ENCODE measurements at places on chromosomes 3 and 15. TPM values are rescaled to one million over a fixed set of nuclear protein-coding genes. Genes with fewer than 3 reads are reported as not detected.

Gene GOLGA8T
- not detected for total RNA-seq

Gene IL17RC
- total RNA-seq = 0.54 TPM

Gene ZBBX
- total RNA-seq = not detected

Gene TNNC1
- total RNA-seq = not detected

DNA sequence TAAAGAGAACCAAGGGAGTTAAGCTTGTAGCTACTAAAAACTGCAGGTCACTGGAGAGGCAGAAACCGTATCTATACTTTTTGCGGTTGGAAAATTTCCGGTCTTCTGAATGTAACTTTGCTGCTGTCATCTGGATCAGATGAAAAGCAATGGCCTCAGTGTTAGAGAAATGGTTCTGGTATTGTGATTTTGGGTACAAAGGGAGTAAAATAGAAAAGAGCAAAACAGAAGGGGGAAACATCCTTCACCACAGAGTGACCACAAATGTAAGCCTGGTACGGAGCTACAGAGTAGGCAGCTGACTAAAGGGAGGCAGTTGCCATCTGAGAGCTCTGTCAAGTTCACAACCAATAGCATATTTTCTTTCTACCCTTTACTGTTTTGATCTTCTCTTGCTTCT is 5.6 kb downstream of the CD96 start:
- DNase-seq = no peak

DNA sequence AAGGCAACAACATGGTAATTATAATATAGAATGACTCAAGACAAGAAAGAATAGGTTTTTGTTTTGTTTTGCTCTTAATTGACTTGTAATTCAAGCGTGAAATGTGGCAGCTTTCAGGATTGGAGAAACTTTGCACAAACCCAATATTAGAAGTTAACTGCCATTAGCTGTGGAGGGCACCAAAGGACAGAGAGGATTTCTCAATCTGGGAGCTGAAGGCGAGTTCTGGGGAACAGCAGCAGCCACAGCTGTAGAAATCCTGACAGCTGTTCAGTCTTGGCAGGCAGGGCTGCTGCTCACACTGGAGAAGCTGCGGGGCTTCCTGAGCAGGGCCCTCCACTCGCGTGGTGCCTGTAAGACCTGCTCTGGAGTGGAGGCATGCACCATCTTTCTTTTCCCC is 182.2 kb upstream of the IL12A start:
- DNase-seq = no peak

DNA sequence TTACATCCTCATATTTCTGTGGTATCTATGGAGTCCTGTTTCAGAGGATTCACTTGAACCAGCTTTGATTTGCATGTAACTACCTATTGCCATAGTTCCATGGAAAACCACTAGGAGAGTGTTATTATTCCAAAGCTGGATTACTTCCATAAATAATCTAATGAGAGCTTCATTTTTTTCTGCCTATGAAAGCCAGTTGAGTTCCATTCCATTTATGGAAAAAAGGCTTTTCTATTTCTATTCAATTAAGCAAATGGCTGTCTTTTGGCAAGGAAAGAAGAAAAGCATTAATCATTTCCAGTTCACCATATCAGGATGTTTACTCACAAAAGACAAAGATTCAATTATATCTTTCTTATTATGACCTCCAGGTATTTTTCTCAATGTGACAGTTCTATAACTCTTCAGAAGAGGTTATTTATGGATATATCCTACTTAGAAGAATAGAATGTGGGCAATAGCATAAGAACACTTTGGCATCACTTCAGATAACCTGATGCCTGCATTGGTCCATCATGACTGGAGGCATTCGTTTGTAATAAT is 259.9 kb upstream of the ZPLD1 start:
- DNase-seq = no peak

DNA sequence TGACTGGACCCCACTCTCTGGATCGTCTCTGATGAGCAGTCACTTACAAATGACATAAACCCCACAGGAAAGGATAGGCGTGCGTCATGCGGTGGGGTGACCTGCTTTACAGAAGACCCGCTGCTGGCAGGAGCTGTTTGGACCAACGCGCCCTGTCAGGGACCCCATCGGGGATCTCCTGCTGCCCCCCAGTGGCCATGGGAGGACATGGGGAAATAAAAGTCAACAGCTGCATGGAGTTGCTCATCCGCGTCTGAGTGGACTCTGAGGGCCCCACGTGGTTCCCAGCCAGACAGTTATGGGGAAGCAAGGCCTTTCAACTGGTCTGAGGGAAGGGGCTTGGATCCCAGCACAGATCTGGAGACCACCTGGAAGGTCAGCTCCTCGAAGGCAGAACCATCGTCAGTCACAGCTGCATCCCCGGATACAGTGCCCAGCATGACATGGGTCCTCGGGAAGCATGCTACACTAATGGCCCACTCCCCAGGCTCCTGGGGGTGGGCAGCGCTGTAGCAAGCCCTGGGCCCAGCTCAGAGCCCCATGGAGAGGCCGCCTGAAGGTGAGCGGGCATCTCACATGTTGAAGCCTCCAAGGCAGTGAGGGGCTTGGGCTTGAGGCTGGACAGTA is 32.1 kb downstream of the PTH1R start:
- DNase-seq = peak; percentile 93

- DNase-seq = no peak
Measured at GRCh38 chr3:12195231-12195630, 36.5 kb upstream of the TIMP4 start.

DNA sequence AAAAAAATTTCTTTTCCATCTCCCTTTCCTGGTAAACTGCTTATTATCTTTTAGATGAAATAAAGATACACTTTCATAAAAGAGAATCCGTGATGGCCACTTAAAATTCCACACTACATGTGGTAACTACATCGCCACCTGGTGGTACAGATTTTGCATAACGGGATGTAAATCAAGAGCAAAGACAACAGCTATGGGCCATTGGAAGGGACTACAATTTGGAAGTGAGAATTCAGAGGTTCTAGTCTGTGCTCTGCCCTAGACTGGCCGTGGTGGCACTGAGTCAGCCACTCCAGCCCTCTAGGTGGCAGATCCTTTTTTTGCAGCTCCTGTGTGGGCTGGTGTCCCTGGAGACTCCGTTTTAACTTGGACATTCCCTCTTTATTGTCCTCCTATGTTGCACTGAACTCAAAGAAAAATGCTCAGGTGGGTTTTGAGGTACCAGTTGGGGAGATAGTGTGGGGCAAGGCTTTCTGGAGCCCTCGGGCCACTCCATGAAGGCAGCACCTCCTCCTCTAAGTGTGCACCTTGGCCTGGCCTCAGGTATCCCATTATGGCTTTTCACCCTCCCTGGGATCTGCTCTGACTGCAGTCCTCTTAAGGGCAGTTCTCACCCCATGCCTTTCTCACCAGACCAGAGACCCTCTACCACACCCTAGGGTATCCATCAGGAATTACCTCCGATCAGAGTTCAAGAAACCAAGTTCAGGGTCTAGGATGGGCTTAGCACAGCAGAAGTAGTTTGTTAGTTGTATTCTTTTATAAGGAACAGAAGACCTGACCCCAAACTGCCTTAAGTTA is 54.9 kb downstream of the SPSB4 start:
- DNase-seq = peak; percentile 90

DNA sequence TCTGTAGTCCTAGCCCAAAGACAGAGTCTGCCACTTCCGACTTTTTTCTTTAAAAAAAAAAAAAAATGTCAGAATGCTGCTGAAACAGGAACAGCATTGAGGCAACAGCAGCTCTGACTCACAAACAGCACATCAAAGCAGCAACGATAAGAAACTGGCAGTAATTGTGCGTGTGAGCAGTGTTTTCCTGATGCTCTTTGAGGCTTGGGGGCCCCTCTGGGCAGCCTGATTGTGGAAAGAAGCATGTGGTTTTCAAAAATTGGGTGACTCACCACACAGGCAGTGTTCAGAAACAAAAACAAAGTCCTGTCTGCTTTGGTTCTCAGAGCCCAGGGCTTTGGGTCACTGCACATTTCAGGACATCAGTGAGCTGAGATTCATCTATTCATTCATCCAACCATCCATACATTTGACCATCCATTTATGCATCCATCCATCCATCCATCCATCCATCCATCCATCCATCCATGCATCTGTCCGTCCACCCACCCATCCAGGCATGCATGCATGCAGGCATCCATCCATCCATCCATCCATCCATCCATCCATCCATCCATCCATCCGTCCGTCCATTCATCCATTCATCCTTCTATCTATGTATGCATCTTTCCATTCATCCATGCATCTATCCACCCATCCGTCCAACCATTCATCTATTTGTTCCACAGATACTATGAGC is 308.4 kb downstream of the RPLP1 start:
- DNase-seq = peak; percentile 39

GRCh38 chr3:7461202-7461825 is 600.4 kb downstream of the GRM7 start:
- DNase-seq = no peak

- DNase-seq = no peak
Measured at GRCh38 chr3:3038201-3038991, 71.8 kb downstream of the IL5RA start.

- peak; percentile 49 for DNase-seq
Measured at GRCh38 chr3:101202640-101203039, 117.7 kb downstream of the IMPG2 start.

DNA sequence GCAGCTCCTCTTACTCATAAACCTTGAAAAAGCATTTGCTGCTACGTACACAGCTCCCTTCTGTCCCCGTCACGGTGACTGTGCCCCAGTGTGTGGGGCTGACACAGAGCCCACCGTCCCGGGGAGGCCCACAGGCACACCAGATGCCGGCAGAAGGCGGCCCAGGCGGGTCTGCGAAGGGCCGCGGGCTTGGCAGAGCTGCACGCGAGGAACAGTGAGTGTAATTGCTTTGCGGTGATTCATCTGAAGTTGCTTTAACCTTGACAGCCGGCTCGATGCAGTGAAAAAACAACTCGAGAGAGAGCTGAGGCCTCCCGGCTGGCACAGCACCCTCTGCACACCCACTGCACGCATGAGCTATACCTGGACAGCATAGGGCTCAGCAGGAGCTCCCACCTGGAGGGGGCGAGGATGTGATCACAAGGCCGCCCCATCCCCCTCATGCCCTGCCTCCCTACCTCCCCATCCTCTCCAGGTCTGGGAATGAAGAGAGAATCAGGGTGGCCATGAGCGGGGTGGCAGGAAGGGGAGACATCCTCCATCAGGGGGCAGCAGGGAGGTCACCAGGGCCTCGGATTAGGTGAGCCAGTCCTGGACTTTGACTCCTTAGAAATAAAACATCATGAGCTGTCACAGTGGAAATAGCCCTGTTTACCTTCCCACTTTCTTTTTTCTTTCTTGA is 172.7 kb downstream of the MEGF11 start:
- no peak for DNase-seq

- DNase-seq = peak; percentile 45
Measured at GRCh38 chr3:180229113-180229512, 192.4 kb upstream of the PEX5L start.

GRCh38 chr3:49554633-49555265 is 472 bp downstream of the BSN start:
- no peak for DNase-seq

- DNase-seq = peak; percentile 73
Measured at GRCh38 chr3:47283591-47284364, 1.0 kb downstream of the KLHL18 start.

DNA sequence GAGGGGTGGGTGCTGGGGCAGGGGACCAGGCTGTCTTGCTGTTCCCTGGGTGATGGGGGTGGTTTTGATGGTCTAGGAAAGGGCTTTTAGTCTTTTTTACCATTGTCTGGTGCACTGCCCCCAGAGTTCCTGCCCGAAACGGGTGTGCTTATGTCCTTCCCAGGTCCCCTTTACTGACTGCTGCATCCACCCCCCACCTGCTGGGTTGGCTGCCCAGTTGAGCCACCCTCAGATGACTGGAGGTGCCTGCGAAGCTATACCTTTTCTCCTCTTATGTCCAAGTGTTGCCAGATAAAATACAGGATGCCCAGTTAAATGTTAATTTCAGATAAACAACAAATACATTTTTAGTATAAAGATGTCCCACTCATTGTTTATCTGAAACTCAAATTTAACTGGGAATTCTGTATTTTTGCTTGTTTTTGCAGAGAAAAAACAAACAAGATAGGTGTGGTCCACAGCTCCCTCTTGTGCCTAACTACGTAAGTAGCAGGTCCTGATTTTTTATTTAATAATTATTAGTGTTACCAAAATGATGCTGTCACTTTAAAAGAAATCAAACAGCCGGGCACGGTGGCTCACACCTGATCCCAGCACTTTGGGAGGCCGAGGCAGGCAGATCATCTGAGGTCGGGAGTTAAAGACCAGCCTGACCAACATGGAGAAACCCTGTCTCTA is 6.1 kb upstream of the RPP14 start:
- peak; percentile 68 for DNase-seq

- no peak for DNase-seq
Measured at GRCh38 chr3:178420033-178420432, 116.2 kb upstream of the KCNMB2 start.

DNA sequence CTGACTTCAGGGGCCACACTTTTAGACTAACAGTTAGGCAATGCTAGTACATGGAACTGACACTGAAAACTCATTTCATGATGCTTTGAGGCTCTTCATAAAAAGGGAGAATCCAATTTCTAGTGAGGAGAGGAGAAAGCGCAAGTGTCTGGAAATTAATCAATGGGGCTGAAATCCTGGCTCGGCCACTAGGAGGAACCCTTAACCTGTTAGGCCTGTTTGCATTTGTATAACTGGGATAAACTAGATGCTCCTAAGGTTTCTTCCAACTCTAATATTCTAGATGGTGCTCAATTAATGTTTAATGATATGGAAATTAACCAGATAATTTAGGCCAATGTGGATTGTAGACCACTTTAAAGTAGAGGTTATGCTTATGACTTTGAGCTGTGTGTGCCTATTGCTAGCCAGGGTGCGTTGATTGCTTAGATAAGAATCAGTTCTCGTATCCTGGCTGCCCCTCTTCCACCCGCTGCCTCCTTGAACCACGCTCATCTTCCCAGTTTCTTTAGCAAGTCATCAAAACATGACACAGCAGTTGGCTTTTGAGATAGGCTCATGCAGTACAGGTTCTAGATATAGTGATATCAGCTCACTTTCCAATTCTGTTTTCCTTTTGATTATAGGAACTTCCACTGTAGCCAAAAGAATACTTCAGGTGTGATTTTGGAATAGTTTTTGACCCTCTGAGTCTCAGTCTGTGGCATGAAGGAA is 16.8 kb upstream of the CRBN start:
- peak; percentile 59 for DNase-seq

DNA sequence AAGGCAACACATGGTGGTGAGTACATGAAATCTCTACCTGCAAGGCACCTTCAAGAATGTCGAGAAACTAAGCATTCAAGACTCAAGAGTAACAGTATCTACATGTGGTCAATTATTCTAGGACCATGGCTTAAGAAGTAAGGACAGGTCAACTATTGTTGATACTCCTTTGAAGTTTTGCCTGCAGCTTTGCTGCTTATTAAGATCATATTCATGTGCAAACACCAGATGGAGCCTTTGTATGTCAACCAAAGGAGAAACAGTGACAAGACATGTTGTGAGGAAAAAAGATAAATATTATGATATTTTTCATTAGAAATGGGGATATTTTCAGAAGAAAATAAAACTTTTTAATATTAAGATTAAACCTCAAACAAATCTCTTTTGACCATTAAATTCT is 52.3 kb upstream of the FGF7 start:
- DNase-seq = no peak

Data from Karpas-422 (cell line).